ENCODE measurements at places on chromosomes 2 and 18.

DNA sequence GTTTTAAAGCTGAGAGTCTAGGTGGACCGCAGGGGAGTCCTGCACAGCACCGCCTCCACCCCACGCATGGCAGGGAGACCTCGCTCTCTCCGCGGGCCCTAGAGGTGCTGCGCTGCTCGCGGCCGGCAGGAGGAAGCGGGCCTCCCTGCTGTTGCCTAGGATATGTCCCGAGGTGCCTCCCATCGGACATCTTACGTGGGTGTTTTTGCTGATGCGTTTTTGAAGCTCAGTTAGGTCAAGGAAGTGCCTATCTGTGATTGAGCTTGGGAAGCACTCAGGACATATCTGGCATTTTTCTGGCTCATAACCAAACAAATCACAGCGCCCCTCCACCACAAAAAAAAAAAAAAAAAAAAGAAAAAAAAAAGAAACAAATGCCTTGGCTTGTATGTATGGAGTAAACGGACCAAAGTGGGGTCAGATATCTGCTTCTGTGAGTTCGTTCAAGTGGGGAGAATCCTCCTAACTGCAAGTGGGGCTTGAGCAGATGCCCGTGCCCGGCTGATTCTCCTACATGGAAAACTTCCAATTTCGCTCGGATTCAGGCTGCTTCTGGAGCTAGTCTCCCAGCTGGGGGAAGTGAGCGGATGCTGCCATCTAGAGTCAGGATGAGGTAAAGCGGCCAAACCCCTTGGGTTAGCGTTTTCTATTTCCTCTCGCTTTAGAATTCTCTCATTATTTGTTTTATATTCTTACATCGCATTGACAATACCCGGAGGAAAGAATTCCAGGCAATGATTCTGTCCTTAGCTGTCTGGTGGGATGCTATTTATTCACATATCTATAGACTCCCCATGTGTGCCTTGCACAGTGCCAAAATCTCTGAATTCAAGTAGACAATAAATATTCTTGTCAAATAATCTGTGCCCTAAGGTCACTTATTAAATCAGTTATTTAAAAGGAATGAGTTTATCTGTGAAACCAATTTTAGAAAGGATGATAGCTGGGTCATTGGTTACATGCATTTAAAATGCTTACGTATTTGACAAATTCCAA lies 95.3 kb downstream of the CD8B2 start:
- DNase-seq, result peak; percentile 65

- no peak for DNase-seq
These were observed 256.9 kb downstream of the DCC start for GRCh38 chr18:52596748-52597435.

- DNase-seq, result no peak
These were observed 473.8 kb downstream of the TGIF1 start for GRCh38 chr18:3923750-3924149.

- no peak for DNase-seq
These were observed 2.8 kb downstream of the ZCCHC2 start for GRCh38 chr18:62525608-62526007.

GRCh38 chr2:14702258-14702657 lies 69.7 kb downstream of the LRATD1 start:
- DNase-seq, result no peak

- peak; percentile 7 for DNase-seq
These were observed 124.9 kb downstream of the RDH14 start for GRCh38 chr2:18435426-18436037.

DNA sequence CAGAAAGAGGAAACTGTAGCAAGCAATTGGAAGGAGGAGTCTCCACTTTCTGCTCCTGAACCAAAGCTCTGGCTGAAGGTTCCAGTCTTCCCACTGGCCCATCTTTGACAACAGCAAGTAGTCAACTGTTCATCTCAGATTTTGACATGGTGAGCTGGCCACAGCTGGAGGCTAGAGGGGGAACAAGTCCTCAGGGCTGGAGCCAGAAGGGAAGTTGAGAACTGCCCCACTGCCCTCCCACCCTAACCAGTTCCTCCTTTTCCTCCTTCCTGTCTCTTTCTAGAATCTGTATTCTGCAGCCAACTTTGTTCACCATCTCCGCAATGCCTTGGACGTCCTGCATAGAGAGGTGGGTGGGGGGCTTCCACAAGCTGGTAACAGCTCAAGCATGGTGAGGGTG lies 105.8 kb downstream of the PLB1 start:
- no peak for DNase-seq

DNA sequence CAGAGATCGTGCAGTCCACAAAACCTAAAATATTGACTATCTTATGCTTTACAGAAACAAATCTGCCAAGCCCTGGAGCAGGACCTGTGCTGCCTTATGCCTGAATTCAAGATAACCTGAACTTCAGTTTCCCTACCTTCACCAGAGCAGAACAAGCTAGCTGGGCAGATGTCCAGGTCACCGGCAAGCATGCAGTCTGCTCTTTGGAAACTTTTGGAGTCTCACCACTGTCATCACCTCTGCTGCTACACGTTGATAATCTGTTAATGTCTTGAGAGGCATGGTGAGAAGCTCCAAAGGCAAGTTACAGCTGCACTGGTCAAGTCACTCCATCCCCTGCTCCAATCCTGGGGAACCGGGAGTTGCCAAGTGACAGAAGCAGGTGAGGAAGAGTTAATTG lies 354.2 kb downstream of the RBM43 start:
- DNase-seq, result no peak

DNA sequence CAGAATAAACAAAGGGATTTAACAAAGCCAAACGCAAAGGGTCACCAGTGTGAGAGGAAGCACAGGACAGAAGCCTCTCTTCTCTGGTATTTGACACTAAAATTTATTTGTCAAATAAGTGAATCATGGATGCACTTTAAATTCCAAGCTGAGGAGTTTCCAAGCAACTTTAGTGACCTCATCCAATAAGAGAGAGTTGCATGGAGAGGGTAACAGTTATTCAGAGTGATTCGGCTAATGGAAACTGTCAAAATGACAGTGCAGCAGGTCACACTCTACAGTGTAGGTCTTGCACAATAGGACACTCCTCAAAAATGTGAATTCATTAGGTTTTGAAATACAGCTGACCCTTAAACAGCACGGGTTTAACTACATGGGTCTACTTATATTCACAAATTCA lies 103.9 kb upstream of the ACVR1C start:
- no peak for DNase-seq

GRCh38 chr2:136132825-136133155 lies 14.8 kb upstream of the CXCR4 start:
- DNase-seq, result no peak

DNA sequence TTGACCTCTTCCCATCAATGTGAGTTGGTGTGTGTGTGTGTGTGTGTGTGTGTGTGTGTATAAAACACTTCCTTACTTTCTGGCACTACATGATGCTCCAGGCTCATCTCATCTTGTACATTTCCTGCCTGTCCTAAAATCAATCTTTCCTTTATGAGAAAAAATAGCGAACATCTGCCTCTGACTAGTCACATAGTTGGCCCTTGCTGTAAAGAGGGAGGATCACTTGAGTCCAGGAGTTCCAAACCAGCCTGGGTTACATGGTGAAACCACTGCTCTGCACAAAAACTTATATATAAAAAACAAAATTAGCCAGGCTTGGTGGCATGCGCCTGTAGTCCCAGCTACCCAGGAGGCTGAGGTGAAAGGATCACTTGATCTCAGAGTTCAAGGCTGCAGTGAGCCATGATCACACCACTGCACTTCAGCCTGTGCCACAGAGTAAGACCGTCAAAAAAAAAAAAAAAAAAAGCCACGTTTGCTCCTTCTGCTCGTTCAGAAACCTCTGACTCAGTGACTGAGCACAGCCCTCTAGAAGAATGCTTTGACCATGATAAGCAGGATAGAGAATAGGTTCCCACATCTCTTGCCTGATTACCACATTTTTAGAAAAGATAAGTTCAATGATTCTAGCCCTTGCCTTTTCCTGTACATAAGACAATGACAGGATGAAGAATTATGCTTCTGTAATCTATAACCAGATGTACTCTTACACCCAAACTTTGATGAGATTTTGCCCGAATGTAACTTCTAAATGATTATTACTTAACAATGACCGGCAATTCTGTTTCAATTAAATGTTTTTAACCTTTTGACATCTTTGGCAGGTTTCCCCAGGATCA lies 45.2 kb upstream of the ST3GAL5 start:
- no peak for DNase-seq

DNA sequence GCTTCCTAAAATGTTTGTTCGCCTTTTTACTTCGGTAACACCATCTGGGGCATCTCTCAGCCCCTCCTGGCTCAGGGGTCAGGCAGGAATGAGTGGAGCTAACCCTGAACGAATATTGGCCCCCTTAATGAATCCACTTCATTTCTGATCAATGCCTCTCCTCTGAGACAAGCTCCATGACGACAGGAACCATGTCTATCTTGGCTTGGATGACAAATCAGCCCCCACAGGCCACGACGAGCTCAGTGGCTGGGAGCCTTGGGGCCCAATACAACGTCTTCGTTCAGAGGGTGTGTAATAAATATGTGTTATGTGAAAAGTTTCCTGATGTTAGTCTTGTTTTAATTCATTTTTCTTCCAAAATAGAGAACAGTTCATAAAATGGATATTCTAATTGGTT lies 133.0 kb downstream of the COL6A3 start:
- no peak for DNase-seq

DNA sequence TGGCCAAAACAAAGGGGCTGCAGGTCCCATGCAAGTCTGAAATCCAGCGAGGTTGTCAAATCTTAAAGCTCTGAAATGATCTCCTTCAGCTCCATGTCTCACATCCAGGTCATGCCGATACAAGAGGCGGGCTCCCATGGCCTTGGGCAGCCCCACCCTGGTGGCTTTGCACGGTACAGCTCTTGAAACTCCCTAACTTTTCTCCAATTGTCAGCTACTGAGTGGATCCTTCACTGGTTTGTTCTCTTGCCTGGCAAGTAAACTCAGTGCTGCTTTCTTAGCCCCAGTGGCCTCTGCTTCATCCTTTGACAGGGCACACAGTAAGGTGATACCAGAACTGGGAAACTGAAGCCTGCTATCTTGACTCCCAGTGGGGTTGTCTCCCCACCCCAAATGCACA lies 26.3 kb downstream of the SERPINB13 start:
- no peak for DNase-seq

DNA sequence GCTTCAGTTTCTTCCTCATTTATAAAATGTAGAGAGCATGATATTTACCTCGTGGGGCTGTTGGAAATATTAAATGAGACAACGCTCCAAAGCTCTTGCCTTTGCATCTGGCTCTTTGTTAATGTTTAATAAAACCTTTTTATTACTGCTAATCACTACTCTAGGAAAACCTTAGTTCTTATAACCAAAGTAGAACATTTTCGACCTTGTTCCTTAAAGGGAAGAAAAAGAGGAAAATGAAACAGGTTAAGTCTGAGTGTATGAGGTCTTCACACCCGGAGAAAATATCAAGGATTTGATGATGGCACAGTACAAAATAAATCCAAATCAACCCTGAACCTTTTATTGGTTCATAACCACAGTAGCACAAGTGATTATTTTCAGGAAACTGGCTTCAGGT lies 86.6 kb upstream of the BCL2L11 start:
- no peak for DNase-seq

- DNase-seq, result no peak
These were observed 55.0 kb upstream of the SPRED2 start for GRCh38 chr2:65487404-65487803.
